ENCODE measurements at places on chromosomes 2 and 18.
A peak's percentile ranks its signal among the peaks of the same experiment; 100 is the strongest.

DNA sequence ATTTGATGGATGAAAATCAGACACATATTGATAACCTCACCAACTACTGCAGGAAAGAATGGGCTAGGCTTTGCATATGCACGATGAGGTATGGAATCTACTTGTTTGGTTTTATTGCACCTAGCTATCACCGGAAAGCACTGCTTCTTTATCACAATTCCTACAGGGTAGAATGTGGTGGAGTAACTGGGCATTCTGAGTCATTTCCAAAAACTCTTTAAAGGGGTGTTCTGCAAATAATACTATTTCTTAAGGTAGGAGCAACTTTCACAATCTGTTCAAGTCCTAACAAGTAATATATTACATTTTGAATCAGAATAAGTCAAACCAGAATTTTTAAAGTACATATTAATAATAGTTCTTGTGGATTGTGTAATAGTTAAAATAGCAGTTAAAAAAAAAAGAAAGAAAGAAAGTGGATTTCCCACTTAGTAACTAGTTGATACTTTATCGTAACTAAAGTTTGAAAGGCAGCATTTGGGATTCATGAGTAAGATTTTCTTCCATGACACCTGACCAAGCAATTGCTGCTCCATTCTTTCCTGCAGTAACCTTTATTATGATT, 40.5 kb downstream of the INO80C start:
- DNase-seq = no peak

- DNase-seq = no peak
These were observed 32.7 kb downstream of the CLIP4 start for GRCh38 chr2:29147963-29148362.

- DNase-seq = no peak
These were observed 359 bp downstream of the FRZB start for GRCh38 chr2:182866095-182866460.

GRCh38 chr18:30288662-30289414, 753.7 kb downstream of the DSC3 start:
- no peak for DNase-seq

GRCh38 chr18:76131738-76132137, 363.3 kb downstream of the ZNF516 start:
- DNase-seq = peak; percentile 19

DNA sequence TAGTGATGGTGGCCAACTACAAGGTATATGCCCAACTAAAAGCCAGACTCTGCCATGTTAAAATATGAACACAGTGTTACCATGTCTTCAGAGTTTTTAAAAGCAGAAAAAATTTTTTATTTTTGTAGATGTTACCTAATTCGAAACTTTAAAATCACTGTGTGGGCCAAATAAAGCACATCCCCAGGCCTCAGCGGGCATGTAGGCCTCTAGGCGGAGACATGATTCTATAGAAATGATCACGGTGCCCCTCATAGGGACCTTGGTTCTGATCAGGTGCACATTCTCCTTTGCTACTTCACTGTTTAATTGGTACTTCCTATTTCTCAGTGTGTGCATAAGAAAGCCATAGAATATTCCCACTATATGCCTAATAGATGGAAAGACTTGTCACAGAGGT, 349.2 kb downstream of the XIRP2 start:
- DNase-seq = no peak

DNA sequence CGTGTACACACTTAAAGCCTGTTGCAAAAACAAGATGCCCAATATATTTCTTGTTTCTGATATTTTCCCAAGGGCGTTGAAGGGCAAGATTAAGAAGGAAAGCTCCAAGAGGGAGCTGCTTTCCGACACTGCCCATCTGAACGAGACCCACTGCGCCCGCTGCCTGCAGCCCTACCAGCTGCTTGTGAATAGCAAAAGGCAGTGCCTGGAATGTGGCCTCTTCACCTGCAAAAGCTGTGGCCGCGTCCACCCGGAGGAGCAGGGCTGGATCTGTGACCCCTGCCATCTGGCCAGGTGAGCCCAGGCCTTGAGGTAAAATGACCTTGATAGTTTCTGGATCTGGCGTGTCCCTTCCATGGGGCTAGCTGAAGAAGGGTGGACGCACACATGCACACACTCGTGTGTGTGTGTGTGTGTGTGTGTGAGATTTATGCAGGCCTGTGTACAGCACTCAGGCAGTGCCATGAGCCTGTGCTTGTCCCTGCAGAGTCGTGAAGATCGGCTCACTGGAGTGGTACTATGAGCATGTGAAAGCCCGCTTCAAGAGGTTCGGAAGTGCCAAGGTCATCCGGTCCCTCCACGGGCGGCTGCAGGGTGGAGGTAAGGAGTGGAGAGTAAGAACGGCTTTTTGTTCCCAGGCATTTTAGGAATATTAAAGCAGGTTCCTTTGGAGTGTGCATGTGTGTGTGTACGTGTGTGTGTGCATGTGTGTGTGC, 23.6 kb downstream of the MLPH start:
- DNase-seq = no peak

Measured in stimulated activated CD4-positive, alpha-beta T cell treated with anti-CD3 and anti-CD28 coated beads, Interleukin-4, amount 100 ng/mL, for 48 hours (primary cell).